Upper lobe of right lung (tissue), 1 donor: ENCODE measurements at places on chromosomes 5 and 9. TPM values are rescaled to one million over a fixed set of nuclear protein-coding genes. Genes with fewer than 3 reads are reported as not detected.

ABLIM3 gene
- total RNA-seq: 31.9 TPM

SLC6A7 gene
- total RNA-seq: not detected

NUP155 gene
- total RNA-seq: 17.1 TPM

TTC23L gene
- 0.20 TPM for total RNA-seq

CORO2A gene
- total RNA-seq: 20.0 TPM

TUSC1 gene
- total RNA-seq: 15.0 TPM

SLCO6A1 gene
- not detected for total RNA-seq

SPATA24 gene
- 4.5 TPM for total RNA-seq

HEMGN gene
- total RNA-seq: not detected

SLC36A3 gene
- not detected for total RNA-seq

MCIDAS gene
- total RNA-seq: not detected

PCDHGC4 gene
- 1.8 TPM for total RNA-seq

GABRG2 gene
- total RNA-seq: not detected

WNT8A gene
- not detected for total RNA-seq

TLR4 gene
- total RNA-seq: 45.9 TPM

SPINK5 gene
- 3.2 TPM for total RNA-seq

IFNA21 gene
- total RNA-seq: not detected

FAM78A gene
- 14.8 TPM for total RNA-seq

PCDHGA4 gene
- 3.9 TPM for total RNA-seq

FOXI1 gene
- not detected for total RNA-seq

CEL gene
- 0.75 TPM for total RNA-seq

CAVIN4 gene
- total RNA-seq: 1.3 TPM

AQP7 gene
- 2.4 TPM for total RNA-seq

CCDC171 gene
- 3.0 TPM for total RNA-seq

PLAC8L1 gene
- not detected for total RNA-seq

ANKRD33B gene
- 6.1 TPM for total RNA-seq

INSL6 gene
- not detected for total RNA-seq

ANKRD34B gene
- 0.35 TPM for total RNA-seq
